ENCODE measurements at places on chromosomes 13 and 19.
A peak's percentile ranks its signal among the peaks of the same experiment; 100 is the strongest.

DNA sequence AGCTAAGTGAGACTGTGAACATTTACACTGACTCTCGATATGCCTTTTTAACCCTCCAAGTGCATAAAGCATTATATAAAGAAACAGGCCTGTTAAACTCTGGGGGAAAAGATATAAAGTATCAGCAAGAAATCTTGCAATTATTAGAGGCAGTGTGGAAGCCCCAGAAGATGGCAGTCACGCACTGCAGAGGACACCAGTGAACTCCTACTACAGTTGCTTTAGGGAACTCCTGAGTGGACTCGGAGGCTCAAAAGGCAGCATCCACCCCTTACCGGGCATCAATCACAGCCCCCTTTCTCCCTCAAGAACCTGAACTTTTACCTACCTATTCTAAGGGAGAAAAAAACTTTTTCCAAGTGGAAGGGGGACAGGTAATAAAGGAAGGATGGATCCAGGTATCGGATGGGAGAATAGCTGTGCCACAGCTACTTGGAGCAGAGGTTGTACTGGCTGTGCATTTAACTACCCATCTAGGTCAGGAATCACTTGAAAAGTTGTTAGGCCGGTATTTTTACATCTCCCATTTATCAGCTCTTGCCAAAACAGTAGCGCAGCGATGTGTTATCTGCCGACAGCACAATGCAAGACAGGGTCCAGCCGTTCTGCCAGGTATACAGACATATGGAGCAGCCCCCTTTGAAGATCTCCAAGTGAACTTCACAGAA lies 80.1 kb downstream of the ZNF486 start:
- peak; percentile 32 for DNase-seq

DNA sequence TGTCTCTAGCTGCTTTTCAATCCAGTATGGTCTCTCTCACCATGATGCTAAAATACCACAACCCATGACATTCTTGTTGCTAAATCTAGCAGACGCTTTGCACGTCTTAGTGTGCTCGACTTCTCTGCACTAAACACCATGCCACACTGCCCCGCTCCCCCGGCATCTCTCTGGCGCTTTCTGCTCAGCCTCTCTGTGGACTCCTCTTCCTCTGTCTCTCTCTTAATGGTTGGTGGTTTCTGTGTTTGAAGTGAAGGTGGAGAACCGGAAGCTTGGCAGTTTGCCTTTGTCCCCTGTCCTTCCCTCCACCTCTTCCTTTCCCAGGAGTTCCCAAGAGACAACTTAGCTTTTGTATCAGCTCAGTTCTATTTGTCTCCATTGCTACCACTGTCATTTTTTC lies 8.8 kb downstream of the ERCC5 start:
- no peak for DNase-seq

DNA sequence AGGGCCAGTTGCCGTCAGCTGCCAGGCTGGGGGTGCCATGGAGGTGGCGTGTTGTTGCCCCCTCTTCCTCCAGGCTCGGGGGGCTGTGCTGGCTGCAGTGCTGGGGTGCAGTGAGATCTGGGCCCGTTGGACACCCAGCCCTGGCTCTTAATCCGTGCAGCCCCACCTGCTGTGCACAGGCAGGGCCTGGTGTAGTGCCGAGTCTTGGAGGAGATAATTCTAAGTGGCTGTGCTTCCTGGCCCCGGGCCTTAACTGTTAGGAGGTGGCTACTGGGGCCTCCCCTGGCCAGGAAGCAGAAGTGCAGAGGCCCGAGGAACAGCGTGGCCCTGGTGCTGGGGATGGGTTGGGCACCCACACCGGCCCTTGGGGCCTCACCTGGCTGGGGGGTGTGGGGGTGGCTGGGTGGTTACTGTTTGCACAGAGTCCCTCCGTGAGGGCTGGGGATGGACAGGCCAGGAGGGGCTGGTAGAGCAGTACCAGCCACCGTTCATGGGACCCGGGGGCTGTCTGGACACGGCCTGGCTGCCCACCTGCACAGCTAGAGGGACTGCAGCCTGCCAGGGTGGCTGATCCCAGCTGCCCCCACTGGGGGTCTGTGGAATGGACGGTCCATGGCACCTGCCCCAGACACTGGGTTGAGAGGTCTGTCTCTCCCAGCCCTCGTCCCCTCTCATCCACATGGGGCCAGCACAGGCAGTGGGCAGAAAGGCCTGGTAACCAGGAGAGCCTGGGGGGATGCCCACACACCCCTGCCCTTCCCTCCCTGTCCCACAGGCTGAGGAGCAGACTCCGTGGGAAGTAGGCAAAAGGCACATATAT lies 3.3 kb downstream of the GPX4 start:
- no peak for DNase-seq

DNA sequence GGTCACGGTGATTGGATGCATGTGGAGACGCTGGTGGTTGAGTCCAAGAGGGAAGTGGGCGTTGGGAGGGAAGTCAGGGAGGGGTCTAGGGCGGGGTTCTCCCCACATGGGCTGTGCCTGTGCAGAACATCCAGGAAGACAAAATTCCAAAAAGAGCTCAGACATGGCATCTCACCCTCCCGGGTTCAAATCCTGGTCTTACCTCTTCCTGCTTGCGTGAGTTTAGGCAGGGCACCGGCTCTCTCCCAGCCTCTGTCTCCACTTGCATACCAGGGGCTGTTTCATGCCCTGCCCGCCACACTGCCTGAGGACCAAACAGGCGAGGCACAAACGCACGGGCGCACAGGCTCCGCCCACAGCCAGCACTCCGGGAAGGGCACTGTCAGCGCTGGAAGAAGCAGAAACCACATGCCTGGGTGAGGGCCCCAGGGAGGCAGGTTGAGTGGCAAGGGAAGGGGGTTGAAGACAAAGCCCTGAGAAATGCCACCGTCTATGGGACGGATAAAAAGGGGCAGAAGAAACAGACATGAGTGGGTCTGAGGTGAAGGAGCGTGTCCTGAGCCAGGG lies 123.6 kb upstream of the SOX1 start:
- no peak for DNase-seq

- DNase-seq: no peak
These were observed 32.7 kb downstream of the MBNL2 start for GRCh38 chr13:97254816-97255215.

DNA sequence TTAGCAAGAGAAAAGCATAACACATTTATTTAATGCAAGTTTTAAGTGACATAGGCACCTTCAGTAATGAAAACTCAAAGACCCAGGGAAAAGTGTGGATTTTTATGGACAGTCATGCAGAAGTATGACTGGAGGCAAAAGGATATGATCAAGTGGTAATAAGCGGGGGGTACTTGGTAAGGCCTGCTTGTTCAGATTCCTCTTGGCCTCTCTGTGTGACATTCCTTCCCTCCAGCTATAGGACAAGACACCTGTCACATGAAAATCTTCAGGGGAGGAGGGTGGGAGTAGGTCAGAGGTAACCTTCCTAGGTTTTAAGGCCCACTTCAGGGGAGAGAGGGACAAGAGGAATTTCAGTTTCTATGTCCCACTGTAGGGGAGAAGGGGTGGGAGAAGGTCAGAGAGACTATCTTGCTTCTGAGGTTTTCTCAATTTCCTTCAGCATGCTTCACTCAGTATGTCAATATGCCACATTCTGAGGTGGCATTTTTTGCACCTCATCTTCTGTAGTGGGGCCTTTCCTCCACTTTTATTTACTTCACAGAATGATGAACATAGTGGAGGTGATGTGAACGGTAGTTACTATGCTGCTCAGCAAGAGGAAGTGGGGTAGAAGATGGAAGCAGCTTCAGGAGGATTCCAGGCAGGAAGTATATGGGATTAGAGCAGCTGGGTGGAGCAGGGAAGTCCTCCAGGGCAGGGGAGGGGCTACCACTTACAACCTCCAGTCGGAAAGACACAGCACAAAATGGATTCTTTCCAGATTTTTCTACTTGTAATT lies 73.2 kb upstream of the RFC3 start:
- no peak for DNase-seq

GRCh38 chr13:23685416-23685815 lies 115.2 kb downstream of the TNFRSF19 start:
- DNase-seq: no peak

DNA sequence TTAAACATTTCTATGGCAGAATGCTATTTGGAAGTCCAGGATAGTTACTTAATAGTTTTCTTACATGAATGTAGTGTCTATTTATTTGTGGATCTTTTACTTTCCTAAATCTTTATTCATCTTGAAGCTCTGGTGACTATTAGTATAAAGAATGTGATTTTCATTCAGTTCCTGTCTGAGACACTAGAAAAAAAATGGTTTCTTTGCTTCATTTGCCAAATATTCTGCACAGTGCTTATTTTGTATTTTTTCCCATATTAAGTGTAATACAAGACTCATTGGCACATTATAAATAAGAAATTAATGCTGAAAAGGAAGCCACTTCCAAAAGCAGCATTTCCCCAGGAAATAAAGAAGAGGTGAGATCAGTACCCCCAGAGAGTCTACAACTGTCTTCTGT lies 109.8 kb downstream of the POSTN start:
- DNase-seq: no peak

DNA sequence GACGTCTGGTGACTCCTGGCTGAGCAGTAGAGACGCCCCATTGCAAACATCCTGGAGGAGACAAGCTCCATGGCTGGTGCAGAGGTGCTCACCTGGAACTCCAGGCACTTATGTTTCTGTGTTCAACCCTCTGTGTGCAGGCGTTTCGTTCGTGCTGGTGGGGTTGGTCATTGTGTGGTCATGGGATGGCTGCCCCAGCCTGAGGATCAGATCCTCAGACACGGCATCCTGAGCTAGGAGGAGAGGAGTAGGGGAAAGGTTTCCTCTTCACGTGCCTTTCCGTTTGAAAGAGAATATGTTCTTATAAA lies 87.8 kb downstream of the SIPA1L3 start:
- DNase-seq: no peak

DNA sequence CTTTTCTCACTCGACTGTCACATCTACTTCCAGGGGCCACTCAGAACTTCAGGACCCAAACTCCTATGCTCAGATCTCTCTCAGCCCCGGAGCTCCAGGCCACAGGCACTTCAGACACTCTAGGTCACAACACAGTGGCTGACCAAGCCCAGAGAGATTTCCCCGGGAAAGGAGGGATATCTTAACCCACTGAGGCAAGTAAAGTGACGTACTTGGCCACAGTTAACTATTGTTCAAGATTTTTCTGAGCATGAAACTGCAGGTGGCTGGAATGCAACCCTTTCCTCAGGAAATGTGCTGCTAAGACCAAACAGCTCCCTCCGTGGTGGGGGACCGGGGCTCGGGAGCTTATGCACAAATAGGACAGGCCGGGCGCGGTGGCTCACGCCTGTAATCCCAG lies 23.9 kb downstream of the OPA3 start:
- no peak for DNase-seq

DNA sequence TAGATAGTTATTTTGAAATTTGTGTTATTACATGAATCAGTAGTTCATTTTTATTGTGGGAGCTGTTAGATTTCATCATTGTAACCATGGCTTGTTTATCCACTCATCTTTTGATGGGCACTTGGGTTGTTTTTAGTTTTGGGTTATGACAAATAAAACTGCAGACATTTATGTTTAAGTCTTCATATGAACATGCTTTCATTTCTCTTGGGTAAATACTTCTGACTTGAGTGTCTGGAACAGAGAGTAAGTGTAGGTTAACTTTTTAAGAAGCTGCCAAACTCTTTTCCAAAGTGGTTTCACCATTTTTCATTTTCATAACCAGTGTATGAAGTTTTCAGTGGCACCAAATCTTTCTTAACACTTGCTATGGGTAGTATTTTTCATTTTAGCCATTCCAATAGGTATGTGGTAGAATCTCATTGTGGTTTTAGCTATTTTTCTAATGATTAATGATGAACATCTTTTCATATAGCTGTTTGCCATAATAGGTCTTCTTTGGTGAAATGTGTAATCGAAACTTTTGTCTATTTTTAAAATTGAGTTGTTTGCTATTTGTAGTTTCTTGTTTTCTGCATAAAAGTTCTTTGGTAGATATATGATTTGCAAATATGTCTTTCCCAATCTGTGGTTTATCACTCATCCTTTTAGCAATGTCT lies 17.9 kb downstream of the SLAIN1 start:
- no peak for DNase-seq

DNA sequence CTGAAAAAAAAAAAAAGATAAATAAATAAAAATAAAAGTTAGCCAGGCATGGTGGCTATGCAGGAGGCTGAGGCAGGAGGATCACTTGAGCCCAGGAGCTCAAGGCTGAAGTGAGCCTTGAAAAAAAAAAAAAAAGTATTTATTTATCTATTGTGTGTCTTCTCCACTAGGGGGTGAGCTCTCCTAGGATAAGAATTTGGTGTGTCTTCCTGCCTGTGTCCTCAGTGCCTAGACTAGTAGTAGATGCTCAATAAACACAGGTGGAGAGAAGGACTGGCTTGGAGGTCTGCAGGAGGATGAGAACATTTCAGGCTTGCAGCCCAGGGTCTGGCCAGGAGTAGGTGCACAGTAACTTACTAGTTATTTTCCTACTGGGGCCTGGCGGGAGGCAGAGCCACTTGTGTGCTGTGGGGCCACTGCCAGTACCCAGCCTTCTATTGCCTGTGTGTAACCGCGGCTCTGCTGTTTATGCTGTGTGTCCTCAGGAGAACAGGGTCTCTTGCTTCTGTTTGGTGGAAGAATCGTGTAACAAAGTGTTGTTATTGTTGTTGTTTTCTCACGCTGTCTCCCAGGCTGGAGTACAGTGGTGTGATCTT lies 5.4 kb downstream of the LMTK3 start:
- no peak for DNase-seq

GRCh38 chr13:60661521-60661920 lies 264.5 kb downstream of the TDRD3 start:
- DNase-seq: no peak

DNA sequence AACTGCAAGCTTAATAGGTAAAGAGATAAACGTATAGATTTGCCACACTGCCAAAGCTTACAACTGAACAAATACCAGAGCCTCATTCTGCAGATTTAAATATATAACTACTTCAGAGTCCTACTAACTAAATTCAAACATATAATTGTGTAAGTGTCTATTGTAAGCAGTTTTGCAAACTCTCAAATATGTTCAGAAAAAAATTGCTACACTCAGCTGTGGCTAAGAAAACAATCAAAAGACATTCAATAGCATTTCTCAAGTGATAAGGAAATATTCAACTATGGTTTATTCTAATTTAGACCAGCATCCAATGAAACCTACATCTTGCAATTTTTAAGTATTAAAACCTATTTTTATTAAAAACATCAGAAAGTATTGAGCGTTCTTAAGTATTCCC lies 202.4 kb downstream of the KCTD12 start:
- no peak for DNase-seq

DNA sequence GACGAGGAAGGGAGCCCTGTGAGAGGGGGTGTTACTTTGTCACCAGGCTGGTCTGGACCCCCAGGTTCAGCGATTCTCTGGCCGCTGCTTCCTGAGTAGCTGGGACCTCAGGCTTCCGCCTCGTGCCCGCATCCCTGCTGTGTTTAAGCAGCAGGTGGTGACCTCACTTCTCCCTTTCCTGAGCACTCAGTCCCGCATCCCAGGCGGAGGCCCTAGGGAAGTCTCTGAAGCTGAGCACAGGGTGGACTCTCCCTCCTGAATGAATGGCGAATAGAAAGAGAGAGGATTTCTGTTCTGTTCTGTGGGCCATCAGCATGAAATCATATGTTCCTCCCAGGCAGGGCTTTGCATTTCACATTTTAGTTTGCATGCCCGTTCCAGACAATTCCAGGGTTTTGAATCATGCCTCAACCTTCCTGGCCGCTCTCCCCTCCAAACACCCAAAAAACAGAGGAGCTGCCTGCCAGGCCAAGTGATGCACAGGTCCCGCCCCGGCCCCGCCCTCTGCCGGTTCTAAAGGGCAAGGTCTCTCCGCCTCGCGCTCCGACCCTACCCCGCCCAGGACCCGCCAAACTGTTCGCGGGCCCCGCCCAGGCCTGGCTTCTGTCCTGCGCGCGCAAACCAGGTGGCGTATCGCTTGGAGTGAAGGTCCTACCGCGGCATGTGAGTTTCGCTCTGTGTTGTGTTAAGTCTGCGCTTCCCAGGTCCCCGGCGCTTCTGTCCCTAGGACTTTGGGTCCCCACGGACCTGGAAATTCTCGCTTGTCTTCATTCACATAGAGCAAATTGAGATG lies 35.1 kb upstream of the ZNF808 start:
- DNase-seq: no peak
